ENCODE measurements at places on chromosomes 12 and 14.

DNA sequence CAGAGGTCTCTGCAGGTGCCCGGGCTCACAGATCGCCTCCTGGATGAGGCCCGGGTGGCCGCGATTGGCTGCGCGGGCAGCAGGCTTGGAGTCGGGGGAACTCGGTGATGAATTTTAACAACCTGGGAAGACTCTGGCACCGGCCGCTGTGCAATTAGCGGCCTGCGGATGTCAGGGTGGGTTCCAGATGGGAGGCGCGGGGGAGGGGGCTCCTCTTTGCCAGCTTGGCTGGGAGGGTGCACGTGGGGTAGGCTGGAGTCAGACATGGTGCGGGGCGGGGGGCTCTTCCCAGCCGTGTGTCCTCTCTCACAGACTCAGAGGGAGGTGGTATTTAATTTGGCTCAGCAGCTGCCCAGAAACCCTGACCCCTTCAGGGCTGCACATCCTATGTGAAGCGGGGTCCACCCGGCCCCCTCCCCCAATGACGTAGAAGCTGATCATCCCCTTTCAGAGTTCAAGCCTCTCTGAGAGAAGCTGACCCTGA, 81.4 kb downstream of the KIF26A start:
- DNase-seq: peak; percentile 96

DNA sequence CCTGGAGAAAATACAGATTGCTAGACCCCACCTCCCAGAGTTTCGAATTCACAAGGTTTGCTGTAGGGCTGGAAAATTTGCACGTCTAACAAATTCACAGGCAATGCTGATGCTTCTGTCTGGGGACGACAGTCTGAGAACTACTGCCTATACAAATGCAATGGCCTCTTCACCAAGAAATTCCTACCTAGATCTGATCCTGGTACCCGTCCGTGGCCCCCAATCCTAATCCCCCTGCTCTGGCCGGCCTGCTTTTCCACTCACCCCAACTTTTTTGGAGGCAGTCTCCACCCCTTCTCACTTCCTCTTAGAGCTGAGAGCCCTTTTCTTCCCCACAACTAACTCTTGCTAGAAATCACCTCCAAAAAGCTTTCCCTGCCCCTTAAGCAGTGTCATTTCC, 3.1 kb upstream of the SSH1 start:
- no peak for DNase-seq

- no peak for DNase-seq
These were observed 217.5 kb upstream of the SEL1L start for GRCh38 chr14:81751198-81751597.

DNA sequence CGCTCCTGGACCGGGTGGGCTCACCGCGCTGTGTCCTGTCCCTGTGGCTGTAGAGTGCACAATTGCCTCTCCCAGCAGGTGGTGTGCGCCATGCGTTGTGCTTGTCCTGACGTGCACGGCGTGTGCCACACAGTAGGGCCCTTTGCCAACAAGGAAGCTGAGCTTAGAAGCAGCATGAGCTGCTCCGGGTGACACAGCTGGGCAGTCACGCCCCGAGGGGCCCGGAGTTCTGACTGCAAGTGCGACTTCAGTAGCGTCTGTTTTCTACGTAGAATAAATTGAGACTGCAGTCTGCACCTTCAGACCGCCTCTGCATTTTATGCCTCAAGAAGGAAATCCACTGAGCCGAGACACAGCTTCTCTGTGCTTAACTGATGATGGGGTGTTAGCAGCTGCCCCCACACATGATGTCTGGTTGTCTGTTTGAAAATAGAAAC, 81.6 kb downstream of the ADGRD1 start:
- DNase-seq: no peak

GRCh38 chr12:21678959-21679358, 21.3 kb upstream of the LDHB start:
- DNase-seq: no peak
